ENCODE measurements at places on chromosomes 7 and 10.

GRCh38 chr10:127314797-127315196 is 118.4 kb upstream of the INSYN2A start:
- DNase-seq: no peak

DNA sequence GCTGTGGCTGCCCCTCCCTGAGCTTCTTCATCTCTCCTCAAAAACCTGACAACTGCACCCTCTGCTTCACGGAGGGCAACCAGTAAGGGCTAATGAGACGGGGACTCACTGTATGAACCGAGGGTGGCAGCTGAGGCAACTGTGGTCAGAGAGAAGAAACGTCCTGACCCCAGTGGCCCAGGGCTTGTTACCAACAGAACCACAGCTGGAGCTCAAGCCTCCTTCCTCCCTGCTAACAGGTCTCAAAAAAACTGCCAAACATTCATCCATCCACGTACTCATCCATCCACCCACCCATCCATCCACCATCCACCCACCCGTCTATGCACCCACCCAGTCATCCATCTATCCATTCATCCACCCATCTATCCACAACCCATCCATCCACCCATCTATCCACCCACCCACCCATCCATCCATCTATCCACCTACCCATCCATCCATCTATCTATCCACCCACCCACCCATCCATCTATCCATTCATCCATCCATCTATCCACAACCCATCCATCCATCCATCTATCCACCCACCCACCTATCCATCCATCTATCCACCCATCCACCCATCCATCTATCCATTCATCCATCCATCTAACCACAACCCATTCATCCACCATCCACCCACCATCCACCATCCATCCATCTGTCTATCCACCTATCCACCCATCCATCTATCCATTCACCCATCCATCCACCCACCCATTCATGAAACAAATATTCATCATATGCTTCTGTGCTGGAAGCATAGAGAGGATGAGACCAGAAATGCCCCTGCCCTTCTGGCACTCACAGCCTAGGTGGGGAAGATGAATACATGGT is 111.7 kb downstream of the PDGFA start:
- DNase-seq: peak; percentile 21

GRCh38 chr7:46775776-46776175 is 806.1 kb downstream of the TNS3 start:
- no peak for DNase-seq

- DNase-seq: no peak
Observed at GRCh38 chr7:85833066-85833465, 646.2 kb upstream of the SEMA3D start.

GRCh38 chr7:140059273-140060242 is 3.2 kb downstream of the PARP12 start:
- DNase-seq: peak; percentile 80

DNA sequence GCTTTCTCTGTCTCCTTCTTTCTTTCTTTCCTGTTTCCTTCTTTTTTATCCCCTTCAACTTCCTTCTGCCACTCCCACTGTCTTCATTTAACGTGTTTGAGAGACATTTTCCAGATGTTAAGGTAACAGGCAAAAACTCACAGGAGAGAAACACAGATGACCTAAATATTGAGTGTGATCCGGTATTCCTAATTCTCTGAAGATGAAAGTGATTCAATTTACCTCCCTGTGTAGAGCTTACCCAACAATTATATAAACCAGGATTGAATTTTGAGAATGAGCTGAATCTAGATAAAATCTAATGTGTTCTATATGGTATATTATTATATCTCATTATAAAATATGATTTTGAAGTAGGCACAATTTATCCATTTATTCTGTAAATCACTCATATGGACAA is 46.5 kb upstream of the RSU1 start:
- DNase-seq: no peak

- no peak for DNase-seq
Observed at GRCh38 chr10:35789996-35790395, 147.9 kb upstream of the FZD8 start.

DNA sequence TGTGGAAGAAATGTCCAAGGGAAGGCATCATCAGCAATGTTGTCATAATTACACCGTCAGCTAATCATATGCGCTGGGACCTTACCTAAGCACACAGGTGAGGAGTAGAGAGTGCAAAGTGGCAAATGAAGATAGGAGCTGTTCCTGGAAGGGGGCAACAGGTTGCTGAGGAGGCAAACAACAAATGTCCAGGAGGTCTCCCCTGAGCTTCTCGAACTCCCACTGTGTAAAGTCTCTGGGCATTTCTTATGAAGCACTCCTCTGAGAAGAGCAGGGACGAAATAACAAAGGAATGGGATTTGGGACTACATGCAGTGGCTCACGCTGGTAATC is 152.5 kb downstream of the DOCK4 start:
- no peak for DNase-seq

DNA sequence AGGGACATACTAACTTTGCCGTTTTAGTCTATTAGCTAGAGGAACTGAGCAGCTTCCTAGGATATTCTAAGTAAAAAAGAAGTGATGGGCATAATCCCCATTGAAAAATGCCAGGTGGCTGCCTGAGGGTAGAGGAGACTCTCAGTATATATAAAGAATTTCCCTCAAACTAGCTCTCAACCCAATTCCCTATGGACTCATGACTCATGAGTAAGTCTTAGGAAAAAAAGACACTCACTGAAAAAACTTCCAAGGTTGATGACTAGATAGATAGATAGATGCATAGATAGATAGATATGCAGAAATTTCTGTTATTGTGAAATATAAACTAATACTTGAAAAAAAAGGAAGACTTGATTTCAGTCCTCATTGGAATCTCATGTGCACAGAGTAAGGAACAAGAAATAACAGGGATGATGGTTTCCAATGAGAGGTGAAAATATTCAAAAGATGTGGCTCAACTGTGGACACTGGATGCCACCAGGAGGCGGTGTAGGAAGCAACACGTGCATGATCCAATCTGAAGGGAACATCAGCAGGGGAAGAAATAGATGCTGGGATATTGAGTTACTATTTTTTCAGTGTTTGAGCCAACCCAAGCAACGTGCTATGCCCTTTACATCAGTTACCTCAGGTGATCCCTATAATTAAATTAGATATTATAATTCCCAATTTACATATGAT is 711.0 kb upstream of the LRRTM3 start:
- DNase-seq: no peak

GRCh38 chr10:107010531-107010930 is 154.0 kb downstream of the SORCS1 start:
- DNase-seq: no peak

DNA sequence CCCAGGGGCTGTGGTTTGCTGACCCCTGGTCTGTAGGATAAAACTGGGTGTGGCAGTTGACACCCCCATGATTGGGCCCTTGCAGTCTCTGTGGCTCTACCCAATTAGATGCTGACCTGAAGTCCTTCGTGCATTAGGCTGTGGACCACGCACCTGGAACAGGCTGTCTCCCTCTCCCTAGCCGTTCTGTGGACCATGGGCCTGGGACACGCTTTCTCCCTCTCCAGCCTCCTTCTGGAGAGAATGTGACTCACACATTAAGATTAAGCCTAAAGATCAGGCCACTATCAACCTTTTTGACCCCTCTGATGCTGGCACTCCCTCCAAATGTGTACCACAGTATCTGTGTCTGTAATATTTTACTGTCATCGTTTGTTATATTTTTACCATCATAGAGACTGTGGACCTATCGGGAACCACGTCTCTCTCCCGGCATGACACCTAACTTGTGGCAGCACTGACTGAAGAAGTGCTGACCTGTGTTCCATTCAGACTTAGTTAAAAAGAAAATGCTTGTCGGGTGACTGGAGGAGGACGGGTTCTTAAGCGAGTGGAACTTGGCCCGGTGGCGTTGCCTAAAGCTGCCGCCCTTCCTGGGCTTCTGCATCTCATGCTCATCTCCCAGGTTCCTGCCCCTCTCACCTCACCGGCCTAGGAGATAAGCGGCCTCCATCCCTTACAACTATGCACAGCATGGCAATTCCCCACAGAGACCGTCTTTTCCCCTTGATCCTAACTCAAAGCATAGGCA is 92.8 kb downstream of the WDR37 start:
- no peak for DNase-seq

- no peak for DNase-seq
Observed at GRCh38 chr7:157703131-157703530, 366.3 kb downstream of the DNAJB6 start.

GRCh38 chr7:40194745-40195144 is 59.9 kb downstream of the SUGCT start:
- no peak for DNase-seq

GRCh38 chr10:14749070-14749809 is 25.5 kb downstream of the FAM107B start:
- DNase-seq: peak; percentile 68
